ENCODE measurements at places on chromosomes 3 and 15.

- DNase-seq, result no peak
Measured at GRCh38 chr3:195268576-195269309, 2.2 kb downstream of the XXYLT1 start.

GRCh38 chr3:195914648-195915473, 6.5 kb upstream of the TNK2 start:
- DNase-seq, result peak; percentile 86

GRCh38 chr3:168025076-168025475, 70.6 kb downstream of the GOLIM4 start:
- no peak for DNase-seq

DNA sequence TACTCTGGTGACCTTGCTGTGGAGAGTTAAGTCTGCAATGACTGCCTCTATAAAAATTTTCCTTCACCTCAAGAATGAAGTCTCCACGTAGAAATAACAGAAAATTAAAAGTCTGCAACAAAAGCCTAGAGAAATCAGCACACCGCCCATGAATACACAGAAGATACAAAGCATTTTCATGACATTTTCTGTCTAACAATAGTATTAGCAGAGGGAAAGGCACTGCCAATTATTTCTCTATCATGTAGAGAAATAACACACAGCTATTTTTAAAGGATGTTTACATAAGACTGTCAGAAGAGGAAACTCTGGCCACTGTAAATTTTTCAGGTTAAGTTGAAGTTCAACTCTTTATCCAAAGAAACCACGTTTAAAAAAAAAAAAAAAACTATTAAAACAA, 80.8 kb downstream of the GSK3B start:
- DNase-seq, result no peak

DNA sequence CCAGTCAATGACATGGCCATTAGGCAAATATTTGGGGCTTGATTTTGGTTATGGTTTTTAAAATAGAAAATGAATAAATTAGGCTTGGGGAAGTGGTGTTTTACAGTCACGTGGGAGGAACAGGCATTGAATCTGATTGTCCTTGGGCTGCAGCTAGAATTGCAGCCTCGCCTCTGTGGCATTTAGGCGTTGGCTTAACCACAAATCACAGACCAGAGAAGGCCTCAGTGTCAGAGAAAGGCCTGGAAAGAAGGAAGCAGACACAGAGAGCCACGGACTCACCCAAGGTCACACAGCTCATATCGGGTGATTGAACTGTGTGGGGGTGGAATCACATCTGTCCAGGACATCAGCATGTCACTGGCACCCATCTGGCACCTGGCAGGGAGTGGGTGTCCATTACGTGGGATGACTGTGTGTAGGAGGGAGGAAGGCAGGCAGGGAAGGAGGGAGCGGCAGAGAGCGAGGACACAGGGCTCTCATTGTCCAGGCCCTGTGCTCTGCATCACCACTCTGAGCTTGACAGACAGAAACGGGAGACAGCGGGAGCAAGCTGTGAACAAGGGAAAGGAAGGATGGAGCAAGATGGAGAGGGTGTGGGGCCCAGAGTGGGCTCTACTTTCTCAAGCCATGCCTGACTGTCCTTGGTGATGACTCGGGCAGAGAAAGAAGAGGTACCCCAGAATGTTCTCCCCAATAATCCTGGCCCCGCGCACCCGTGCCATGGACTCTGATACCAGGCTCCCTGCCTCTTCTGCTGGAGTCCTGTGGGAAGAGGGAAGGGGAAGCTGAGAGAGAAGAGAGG, 186.4 kb downstream of the FAM43A start:
- DNase-seq, result peak; percentile 39

DNA sequence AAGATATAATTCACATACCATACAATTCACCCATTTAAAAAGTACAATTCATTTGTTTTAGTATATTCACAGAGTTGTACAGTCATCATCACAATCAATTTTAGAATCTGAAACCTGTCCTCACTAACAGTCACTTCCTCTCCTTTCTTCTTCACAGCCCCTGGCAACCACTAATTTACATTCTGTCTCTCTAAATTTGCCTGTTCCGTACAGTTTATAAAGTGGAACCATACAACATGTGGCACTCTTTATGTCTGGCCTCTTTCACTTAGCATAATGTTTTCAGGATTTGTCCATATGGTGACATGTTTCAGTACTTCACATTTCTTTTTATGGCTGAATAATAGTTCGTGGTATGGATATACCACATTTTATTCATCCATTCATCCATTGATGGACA, 22.7 kb downstream of the ERICH6 start:
- DNase-seq, result no peak

- no peak for DNase-seq
Measured at GRCh38 chr3:9276761-9277370, 27.4 kb upstream of the SRGAP3 start.

DNA sequence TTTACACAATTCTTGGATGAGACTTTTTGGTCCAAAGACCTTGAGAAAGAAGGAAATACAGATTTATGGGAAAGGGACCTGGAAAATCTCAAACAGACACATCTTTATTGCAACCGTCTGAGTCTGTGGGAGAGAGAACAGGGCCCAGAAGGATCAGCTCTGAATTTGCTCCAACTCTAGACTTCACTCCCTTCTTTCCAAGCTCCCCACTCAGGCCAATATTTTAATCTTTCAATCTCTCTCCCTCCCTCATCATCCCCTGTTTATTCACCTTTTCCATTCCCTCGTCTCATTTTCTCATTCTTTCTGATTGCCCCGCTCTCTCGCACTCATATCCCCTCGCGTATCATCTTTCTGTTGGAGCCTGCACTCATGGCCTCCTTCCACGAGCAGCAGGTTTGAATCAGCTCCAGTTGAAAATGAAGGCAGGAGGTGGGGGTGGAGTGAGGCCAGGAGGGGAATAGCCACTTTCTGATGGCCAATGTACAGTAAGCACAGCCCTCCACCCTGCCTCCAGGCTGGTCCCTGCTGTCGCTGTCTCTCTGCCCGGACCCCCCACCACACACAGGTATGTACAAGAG, 63.6 kb upstream of the BOC start:
- DNase-seq, result no peak

DNA sequence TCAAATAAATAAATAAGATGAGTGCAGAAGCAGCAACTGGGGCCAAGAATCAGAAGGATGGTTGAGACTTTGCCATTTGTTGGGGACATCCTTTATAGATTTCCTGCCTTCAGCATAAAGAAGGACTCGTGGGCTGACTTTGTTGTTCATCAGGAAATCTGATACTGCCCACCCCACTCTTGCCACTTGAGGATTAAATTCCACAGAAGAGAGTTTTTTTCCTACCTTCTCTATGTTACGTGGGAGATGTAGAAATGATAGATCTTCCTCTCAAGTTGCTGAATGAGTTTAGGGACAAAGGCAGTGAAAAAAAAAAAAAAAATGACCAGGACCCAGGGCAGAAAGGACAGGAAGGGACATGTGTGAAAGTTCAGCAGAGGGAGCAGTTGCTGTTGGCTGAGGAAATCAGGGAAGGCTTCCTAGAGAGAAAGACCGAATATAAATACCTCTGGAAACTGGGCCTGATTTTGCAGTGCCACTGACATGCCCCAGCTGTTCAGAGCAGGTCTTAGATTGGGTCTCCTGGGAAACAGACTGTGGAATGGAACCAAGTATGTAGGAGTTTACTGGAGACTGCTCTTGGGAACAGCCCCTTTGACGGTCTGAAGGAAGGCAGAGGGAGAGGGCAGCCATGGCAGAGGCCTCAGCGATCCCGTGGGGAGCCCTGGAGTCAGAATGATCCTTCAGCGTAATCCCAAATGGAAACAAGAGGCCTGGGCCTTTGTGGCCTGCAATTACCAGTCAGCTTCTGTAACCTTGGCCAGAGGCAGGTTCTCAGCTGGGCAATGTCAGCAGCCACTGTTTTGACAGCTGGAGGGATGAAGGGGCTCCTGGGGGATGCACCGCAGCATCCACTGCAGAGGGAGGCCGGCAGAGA, 50.9 kb downstream of the C3orf20 start:
- DNase-seq, result no peak

- peak; percentile 48 for DNase-seq
Measured at GRCh38 chr3:148319161-148319915, 378.4 kb upstream of the AGTR1 start.

DNA sequence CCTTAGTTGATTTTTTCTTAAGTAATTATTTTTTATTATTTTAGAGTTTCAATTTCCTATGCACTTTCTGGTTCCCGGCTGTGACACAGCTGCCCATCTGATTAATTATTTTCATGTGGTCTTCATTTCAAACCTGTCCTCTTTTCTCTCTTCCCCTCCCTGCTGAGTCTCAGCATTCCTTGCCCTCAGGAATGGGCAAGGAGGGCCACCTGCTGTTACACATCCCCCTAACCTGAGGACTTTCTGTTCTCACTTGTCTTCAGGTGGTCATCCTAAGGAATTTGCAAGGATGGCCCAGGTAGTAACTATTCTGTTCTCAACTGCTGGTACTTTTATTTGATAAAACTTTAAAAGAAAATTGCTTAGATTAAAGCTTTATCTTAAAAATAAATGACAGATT, 545.0 kb downstream of the OTOL1 start:
- DNase-seq, result no peak

DNA sequence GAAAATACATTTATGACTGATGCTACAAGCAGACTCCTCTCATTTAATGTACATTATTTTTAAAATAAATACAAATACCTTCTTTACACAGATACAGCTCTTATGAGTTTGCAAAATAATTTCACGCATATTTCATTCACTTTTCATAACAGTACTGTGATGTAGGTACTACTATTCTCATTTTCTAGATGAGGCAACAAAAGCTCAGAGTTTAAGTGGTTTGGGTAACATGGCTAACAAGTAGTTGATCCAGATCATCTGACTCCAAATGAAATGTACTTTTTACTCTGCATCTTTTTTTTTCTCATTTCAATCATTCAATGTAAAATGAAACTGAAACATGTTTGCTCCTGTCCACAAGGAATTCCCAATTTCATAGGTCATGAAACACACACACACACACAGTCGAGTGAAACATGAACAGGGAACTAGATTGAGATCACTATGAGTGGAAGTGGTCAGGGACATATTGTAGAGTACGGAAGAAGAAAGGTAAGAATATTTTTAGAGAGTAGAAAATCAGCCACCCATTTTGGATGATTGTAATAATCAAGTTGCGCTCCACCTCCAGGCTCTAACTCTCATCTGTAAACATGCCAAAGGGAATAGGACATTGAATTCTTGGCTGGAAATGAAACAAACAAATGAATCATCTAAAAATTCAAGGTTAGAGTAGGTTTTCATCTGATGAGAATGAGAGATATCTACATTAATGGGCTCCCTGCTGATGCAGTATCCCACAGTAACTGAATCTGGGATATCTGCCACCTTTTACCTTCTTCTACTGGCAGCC, 92.4 kb downstream of the CLDN1 start:
- DNase-seq, result no peak

GRCh38 chr3:128768471-128768870, 42.5 kb downstream of the RAB7A start:
- DNase-seq, result no peak

GRCh38 chr15:66673410-66674322, 28.4 kb upstream of the SMAD6 start:
- no peak for DNase-seq

DNA sequence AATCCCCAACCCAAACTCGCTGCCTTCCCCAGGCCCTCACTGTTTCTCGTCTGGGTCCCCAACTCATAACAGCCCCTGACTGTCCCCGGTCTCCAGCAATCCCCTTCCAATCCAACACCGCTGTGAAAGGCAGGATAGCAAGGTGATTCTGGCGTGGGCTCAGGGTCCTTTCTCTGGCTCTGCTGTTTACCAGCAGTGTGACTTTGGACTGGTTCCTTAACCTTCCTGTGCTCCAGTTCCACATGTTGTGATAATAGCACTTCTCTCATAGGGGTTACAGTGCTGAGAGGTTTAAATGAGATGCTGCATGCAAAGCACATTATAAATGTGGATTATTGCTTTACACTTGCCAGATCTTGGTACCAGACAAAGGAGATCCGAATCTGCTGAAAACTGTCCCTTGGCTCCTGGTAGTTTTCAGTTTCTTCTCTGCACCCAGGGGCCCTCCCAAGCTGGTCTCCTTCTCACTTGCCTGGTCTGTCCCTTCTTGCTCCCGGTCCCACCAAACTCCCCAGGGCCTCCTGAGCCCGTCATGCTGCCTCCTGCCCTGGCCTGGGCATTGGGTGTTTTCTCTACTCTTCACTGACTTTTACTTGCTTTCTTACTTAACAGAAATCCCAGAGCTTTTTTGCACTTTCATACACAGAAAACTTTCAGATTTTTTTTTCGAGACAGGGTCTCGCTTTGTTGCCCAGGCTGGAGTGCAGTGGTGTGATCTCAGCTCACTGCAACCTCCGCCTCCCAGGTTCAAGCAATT, 26.8 kb upstream of the CYP11A1 start:
- no peak for DNase-seq

DNA sequence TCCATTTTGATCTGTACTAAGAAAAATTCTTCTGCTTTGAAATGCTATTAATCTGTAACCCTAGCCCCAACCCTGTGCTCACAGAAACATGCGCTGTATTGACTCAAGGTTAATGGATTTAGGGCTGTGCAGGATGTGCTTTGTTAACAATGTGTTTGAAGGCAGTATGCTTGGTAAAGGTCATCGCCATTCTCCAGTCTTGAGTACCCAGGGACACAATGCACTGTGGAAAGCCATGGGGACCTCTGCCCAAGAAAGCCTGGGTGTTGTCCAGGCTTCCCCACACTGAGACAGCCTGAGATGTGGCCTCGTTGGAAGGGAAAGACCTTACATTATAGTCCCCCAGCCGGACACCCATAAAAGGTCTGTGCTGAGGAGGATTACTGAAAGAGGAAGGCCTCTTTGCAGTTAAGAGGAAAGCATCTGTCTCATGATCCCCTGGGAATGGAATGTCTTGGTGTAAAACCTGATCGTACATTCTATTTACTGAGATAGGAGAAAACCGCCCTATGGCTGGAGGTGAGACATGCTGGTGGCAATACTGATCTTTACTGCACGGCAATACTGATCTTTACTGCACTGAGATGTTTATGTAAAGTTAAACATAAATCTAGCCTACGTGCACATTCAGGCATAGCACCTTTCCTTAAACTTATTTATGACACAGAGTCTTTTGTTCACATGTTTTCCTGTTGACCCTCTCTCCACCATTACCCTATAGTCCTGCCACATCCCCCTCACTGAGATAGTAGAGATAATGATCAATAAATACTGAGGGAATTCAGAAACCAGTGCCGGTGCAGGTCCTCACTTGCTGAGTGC, 6.3 kb downstream of the PIGZ start:
- DNase-seq, result no peak

- DNase-seq, result no peak
Measured at GRCh38 chr15:79736435-79737000, 160.3 kb downstream of the MTHFS start.

DNA sequence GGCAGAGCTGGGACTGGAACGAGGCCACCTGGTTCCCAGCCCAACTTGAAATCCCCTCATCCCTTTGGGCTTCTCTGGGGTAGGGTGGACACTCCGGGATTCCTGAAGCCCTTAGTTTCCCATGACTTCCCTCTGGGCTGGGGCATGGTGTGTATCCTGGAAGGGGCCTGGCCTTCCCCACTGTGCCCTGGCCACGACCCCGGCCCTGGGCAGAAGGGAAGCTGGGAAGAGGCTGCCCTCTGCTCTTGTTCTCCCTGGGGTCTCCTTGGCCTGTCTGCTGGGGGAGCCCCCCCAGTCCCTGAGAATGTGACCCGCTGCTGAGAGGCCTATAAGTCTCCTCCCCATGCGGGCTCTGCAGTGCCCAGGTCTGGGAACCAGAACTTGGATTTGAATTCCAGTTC, 104.9 kb downstream of the LINGO1 start:
- no peak for DNase-seq
